ENCODE measurements at places on chromosomes 7 and 10.

DNA sequence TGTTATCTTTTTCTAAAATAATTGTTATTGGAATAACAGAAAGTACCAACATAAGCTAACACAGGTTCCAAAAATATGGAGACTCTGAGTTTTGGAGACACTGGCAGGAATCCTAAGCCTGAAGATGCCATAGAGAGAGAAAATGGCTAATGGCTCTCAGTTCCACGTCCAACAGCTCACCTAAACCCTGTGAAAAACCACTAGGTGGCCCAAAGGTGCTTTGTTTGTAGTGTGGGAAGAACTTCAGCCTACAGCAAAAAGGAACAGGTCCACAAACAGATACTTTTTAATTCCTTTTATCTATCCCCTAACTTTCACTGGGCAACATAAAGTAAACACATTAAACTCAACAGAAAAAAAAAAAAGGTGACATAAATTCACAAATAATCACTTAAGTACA, 272.3 kb downstream of the SEMA3D start:
- no peak for DNase-seq

DNA sequence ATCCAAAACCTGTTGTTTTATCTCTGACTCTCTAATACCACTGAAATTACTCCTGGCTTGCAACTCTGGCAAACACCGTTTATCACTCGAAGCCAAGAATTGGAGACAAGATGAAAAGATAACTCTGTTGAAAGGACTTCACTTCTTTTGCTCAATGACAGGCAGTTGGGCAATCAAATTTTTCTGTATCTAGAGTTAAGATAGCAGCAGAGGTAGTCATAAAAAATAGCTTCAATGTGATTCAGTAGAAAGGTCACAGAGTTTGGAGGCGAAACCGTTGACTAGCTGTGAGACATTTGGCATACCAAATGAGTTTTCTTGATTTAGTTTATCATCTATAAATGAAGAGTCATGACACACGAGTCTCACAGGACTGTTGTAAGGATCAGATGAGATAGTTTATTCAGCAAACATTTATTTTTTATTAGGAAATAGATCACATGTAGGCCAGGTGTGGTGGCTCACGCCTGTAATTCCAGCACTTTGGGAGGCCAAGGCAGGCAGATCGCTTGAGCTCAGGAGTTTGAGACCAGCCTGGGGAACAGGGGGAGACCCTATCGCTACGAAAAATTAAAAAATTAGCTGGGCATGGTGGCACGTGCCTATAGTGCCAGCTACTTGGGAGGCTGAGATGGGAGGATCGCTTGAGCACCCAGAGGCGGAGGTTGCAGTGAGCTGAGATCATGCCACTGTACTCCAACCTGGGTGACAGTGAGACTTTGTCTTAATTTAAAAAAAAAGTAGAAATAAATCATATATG, 23.6 kb downstream of the AKR1B1 start:
- no peak for DNase-seq

GRCh38 chr7:149721084-149721601, 52.2 kb downstream of the ZNF467 start:
- no peak for DNase-seq

DNA sequence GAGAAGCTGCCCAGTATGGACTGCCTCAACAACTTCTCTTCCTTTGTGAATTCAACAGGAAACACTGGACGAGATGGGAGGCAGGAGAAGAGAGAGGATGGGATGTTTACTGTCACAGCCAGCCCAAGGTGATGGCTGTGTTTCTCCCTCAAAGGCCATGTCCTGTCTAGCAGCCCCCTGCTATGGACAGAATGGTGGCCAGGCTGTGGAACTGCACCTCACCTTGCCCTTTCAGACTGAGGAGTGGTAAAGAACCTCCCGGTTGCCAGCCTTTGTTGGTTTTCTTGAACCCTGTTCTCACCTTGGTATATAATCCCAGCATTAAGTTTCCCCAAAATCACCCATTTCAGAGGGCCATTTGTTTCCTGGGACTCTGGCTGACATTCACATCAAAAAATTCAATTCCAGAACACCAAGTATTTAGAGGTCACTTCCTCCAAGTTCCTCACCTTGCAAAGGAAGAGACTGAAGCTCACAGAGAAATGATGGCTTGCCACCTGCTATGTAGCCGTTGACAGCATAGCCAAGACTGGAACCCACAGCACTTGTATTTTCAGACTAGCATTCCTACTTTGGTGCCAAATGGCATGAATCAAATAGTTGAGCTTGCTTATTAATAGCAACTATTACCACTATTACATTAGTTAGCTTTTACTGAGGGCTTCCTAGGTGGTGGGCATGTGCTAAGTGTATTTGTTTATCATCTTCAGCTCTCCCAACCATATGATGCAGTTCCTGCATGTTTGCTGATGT, 224.0 kb upstream of the GRB10 start:
- no peak for DNase-seq

- no peak for DNase-seq
Observed at GRCh38 chr7:114450431-114450830, 35.8 kb downstream of the FOXP2 start.

GRCh38 chr7:29254591-29254990, 60.0 kb downstream of the CHN2 start:
- no peak for DNase-seq

DNA sequence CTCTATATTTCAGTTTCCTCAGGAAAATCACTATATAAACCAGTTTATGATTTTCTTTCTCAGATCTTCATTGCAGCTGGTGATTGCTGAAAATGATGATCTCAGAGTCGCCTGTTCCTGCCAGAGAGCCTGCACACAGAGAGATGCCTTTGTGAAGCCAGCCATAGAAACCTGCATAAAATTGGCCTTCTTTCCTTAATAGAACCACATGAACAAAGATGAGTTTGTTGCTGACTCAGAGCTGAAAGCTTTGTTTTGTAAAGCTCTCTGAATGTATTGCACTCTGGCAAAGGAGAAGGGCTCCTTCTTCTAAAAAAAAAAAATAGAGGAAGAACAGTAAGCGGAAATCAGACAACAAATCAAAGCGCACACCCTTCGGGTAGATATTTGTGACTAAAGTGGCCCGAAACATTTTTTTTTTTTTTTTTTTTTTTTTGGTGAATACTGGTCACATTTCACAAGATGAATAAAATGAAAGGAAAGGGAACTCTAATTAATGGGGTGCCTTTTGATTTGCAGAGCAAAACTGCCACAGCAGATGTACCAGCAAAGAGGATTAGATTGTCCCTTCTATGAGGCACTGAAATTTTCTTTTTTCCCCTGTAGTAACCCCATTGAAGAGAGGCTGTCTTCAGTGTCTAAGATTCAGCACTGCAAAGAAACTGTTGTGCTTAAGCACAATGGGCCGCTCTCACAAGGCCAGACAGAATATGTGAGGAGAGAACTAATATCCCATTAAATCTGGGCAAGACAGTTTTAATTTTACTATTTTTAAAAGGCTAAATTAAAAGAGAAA, 75.1 kb upstream of the PTPRZ1 start:
- DNase-seq = no peak

DNA sequence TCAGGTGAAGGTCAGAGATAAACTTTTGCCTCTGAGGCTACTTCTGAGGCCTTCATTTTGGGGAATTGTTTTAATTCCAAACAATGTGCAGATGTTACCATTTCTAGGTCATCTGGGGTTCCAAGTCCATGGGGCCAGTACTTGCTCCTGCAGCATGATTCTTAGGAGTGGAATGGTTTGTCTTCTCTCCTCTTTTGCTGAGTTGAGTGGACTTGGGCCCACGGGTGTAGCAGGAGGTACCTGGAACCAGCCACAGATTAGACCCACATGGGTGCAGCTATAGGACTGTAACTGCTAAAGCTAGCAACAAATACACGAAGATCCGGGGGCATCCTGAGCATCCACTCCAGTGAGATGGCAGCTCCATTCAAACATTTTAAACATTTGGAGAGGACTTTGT, 41.6 kb downstream of the WIPF3 start:
- DNase-seq = no peak

GRCh38 chr10:61455656-61456055, 2.5 kb upstream of the TMEM26 start:
- DNase-seq = no peak

- no peak for DNase-seq
Observed at GRCh38 chr7:46566097-46566774, 645.2 kb upstream of the IGFBP3 start.

GRCh38 chr10:119973281-119973680, 80.8 kb downstream of the SEC23IP start:
- no peak for DNase-seq

- no peak for DNase-seq
Observed at GRCh38 chr7:116968631-116969030, 15.3 kb downstream of the ST7 start.

DNA sequence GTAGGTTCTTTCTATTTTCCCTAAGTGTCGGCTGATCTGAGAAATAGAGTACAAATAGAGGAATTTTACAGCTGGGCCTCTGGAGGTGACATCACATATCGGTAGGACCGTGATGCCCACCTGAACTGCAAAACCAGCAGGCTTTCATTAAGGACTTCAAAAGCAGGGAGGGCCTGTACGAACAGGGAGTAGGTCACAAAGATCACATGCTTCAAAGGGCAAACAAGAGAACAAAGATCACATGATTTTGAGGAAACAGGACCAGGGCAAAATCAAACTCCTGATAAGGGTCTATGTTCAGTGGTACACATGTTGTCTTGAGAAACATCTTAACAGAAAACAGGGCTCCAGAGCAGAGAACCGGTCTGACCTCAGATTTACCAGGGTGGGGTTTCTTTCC, 88.9 kb downstream of the CNNM2 start:
- DNase-seq = no peak

GRCh38 chr7:113797420-113798010, 121.3 kb downstream of the PPP1R3A start:
- no peak for DNase-seq

DNA sequence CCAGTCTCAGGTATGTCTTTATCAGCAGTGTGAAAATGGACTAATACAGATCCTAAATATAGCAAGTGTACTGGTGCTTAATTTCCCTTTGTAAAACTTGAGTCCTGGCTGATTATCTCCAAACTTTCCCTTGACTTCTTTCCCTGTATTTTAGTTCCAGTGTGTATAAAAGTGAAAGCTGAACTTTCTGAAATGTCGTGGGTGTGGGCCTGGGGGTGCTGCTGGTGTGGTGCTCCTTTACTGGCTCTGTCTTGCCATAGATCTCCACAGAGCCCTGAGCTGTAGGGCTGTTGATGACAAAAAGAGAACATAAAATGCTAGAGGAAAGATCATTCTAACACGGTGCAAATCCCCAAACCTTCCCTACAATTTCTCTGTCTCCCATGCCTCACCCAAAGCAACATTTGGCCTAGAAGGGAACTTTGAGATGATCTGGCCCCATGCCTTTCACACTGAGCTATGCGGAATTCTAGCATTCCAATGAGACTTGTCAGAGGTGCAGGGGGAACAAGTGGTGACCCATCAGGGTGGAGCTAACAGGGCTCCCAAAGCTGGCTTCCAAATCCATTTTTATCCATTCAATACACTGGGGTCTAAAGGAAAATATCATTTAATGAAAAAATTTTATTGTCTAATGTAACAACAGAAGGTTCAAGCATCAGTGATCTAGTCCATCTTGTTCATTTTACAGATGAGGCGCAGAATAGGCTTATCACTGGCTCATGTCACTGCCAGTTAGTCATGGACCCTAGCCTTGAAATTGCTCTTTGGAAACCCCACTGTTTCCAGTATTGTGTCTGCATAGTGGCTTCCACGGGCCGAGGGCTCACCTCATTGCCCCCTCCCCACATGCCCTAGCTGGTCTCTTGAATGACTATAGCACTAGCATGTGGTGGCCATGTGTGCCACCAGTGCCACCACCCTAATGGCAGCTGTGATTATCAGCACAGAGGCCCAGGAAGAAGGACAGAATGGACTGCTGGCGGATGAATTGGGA, 1000.9 kb downstream of the LRMDA start:
- DNase-seq = no peak

DNA sequence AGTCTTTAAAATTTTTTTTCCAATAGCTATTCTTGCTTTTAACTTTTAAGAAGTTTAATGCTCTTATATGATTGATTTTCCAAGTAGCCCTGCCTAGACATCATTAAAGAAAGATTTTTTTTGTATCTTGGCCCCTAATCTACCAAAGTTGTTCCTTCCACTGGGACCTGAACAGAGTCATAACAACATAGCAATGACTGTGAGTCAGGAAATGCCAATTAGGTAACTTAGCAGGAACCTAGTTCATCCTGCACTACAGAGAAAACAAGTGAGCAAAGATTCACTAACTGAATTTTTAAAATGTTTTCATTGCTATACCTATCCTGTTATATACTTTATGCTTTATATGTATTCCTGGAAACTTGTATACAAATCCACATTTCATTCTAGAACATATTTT, 284.7 kb downstream of the BICC1 start:
- no peak for DNase-seq

- DNase-seq = no peak
Observed at GRCh38 chr10:104328896-104329710, 9.2 kb downstream of the ITPRIP start.

GRCh38 chr10:131799429-131799828, 101.4 kb upstream of the PPP2R2D start:
- no peak for DNase-seq

DNA sequence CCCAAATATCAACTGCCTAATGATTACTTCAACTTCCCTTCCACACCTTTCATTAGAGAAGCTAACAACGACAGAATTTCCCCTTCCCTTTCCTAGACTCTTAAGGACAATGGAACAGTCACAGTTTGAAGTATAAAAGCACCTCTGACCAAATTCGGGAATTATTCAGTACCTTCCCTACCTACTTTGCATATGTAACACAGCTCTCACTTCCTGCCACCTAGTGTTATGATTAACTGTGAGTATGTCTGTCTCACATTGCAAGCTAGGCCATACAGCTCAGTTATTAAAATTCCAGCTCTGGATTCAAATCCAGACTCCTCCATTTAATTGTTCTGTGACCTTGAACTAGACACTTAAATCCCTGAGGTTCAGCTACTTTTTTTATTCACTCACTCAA, 44.8 kb upstream of the HPSE2 start:
- no peak for DNase-seq

DNA sequence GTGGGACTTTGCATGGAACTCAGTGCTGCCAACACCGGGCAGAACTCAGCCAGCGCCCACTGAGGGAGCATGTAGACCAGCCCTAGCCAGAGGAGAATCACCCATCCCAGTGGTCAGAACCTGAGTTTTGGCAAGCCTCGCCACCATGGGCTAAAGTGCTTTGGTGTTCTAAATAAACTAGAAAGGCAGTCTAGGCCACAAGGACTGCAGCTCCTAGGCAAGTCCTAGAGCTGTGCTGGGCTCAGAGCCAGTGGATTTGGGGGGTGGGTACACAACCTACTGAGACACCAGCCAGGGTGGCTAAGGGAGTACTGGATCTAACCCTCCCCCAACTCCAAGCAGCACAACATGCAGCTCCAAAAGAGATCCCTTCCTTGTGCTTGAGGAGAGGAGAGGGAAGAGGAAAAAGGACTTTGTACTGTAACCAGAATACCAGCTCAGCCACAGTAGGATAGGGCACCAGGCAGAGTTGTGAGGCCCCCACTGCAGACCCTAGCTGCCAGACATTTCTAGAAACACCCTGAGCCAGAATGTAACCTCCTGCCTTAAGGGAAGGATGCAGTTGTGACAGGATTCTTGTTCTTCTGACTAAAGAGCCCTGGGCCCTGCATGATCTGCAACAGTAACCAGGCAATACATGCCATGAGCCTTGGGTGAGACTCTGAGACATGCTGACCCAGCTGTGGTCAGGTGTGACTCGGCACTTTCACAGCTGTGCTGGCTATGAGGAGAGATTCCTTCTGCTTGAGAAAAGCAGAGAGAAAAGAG, 24.4 kb downstream of the GSDME start:
- DNase-seq = no peak

GRCh38 chr10:129192344-129193128, 274.5 kb upstream of the MGMT start:
- DNase-seq = no peak

Data from vagina (tissue), 2 donors.